Activated naive CD8-positive, alpha-beta T cell treated with anti-CD3 and anti-CD28 coated beads for 36 hours (primary cell): ENCODE measurements at places on chromosomes 1 and 21.

GRCh38 chr1:43286115-43286514 lies 734 bp upstream of the C1orf210 start:
- DNase-seq, result no peak

GRCh38 chr1:13730291-13730690 lies 30.3 kb downstream of the PRDM2 start:
- DNase-seq, result no peak

GRCh38 chr1:26580116-26580515 lies 50.6 kb downstream of the RPS6KA1 start:
- DNase-seq, result peak; percentile 50

GRCh38 chr21:43654806-43655489 lies 4.3 kb downstream of the HSF2BP start:
- DNase-seq, result no peak

DNA sequence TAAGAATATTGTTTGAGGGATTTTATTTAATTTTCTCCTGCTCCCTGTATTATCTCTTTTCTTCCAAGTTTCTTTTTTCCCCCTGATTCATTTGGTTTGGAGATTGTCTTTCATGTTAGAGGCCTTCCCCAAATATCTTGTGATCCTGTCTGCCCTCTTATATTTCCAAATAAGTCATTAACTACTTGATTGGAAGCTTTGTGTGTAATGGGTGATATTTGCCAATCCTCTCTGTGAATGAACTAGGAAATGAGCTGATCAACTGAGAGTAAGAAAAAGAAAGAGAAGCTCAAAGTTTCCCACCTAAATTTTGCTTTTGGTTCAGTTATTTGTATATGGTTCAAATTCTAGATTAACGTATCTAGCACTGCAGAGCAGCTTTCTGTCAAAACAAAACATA lies 23.6 kb upstream of the LY9 start:
- DNase-seq, result no peak

- DNase-seq, result no peak
Observed at GRCh38 chr1:155392898-155393411, 72.3 kb downstream of the RUSC1 start.

- no peak for DNase-seq
Observed at GRCh38 chr21:30193201-30193600, 22.7 kb downstream of the CLDN8 start.

GRCh38 chr1:27596986-27597385 lies 7.0 kb downstream of the AHDC1 start:
- DNase-seq, result no peak

- DNase-seq, result no peak
Observed at GRCh38 chr21:14877581-14878228, 187.1 kb downstream of the NRIP1 start.

- no peak for DNase-seq
Observed at GRCh38 chr1:178864326-178864725, 6.6 kb downstream of the ANGPTL1 start.

DNA sequence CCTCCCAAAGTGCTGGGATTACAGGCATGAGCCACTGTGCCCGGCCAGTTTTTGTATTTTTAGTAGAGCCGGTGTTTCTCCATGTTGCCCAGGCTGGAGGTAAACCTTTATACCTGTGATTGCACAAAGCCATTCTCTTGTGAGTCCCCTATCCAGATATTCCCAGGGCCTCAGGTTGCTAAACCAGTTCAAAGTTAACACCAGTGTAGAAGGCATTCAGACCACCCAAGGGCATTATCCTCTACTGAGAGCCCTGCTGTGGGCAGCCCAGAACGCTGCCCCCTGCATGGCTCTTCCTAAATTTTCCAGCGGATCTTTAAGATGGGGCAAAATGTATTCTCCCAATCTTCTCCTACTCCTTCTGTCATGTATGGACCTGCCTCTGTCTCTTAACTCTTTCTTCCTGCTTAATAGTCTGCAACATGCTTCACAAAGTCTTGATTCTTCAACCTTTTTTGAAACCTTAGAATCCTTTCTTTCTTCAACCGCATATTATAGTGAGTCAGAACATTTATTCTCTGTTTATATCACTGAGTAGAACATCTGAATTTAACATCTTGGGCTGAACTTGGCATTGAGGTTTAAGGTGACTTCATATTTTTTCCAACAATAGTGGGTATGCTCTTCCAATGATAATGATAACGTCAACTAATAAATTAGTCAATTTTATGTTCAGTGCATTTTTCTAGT lies 36.0 kb downstream of the UBE4B start:
- no peak for DNase-seq

DNA sequence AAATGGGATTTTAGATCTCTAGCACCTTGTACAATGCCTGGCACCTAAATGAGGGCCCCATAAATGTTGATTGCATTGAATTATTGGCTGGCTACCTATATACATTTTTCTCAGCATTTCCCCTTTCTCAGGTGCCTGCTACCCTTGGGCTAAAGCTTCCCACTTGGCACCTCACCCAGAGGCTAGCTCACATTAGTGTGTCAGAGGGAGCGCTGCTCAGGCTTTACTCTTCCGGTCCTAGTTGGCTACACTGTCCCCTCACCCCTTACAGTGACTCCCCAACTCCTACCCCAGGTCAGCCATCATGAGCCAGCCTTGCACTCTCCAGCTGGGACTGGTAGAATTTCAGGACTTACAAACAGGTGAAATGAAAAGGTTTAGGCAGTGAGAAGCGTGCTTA lies 9.5 kb downstream of the TRAF5 start:
- no peak for DNase-seq

DNA sequence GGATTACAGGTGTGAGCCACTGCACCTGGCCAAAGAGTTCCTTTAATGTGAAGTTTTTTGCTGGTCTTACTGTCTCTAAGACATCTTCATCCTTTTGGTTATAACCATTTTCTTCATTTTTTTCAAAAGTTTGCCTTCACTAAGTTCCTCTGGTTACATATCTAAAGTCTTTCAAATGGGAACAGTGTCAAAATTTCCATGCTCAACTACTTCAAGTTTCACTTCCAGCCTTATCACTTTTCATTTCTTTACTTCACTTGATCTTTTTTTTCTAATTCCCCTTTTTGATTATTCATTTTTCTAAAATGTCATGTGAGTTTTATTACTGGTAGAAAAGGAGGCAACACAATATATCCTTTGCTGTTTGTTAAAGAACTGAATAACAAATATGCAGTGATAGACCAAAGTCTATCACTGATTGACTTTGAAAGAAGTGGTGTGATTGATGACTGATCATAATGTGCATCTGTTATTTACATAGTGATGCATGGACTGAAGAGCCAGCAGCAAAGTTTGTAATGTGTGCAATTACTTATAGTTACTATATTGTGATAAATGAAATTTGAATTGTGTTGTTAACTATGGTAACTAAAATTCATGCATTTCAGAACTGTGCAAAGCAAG lies 16.0 kb upstream of the ZFYVE9 start:
- no peak for DNase-seq

DNA sequence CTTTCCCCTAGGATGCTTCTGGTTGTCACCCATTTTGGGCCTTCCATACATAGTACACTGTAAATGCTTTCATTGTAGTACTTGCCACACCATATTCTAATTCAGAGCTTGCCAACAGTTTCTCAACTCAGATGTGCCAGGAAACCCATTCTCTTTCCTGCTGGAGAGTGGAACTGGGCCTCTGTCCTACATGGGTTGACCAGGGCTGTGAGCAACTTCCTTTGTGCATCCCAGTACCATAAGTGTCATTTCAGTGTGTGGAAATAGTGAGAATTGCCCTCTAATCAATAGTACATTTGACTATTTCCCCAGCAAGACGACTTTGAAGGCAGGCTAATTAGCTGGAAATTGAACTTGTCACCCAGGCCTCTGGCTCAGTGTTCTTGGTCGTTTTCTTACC lies 74.8 kb downstream of the MTR start:
- no peak for DNase-seq

DNA sequence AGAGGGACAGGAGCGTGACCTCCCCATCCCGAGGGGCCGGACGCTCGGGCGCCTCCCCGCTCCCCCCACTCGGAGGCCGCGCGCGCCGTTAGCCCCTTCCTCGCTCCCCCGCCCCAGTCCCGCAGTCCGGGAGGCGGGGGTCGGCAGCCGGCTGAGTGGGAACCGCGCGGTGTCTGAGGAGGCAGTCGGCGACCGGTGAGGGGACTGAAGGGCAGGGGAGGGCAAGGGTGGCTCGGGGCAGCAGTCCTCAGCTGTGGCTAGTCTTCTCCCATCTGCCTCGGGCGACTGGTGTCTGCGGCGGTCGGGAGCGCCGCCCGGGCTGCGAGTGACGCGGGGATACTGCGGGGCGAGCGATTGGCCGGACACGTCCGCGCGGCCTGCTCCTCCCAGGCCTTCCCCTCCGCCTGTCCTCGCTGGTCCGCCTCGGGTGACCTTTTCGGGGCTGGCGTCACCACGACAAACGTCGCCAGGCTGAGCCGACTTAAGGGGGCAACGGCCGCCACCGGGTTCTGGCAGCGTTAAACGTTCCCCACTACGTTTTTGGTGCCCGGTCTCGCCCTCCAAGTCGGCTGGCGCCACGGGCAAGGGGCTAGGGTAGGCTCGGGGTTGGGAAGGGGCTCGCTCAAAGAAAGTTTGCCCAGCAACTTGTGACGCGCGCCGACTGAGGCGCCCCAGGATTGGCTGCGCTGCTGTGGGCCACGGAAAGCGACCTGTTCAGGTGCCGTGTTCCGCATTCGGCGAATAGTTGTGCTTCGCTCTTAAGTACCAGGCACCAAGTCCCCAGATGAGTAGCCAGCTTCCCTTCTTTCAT lies 538 bp downstream of the ZNF672 start:
- peak; percentile 84 for DNase-seq

DNA sequence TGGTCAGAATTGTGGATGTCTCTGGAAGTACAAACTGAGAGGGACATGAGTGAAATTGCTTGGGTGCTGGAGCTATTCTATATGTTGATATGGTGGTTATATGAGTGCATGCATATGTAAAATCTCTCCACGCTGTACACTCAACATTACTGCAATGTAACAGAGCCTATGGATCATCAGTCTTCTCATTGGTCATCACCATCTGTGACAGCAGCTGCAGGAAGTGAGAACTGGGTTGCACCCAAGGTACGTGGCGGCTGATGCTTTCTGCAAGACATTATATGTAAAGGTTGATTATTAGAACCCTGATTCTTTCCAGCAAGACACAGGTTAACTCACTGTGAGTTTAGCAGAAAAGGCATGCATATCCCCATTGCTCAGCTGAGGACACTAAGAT lies 387.1 kb downstream of the OMA1 start:
- no peak for DNase-seq

GRCh38 chr1:43427941-43428340 lies 25.8 kb downstream of the HYI start:
- no peak for DNase-seq

DNA sequence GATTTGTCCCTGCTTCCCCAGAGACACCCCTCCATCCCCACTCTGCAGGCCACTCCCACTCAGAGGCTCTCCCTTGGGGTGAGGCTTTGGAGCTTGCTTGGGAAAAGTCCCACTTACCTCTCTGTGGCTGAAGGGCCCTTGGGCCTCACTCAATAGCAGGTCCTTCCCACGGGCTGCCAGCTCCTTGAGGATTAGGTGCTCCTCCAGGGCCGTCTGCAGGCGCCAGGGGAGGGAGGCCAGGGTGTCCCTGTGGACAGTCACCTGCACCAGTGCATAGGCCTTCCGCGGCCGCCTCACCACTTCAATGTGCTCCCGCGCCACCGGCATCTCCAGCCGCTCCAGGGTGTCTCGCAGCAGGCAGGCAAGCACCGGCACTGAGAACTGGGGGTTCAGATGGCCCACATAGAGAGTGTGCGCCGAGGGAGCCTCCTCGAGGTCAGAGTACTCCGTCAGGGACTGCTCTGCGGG lies 1.4 kb downstream of the SLFNL1 start:
- DNase-seq, result no peak

DNA sequence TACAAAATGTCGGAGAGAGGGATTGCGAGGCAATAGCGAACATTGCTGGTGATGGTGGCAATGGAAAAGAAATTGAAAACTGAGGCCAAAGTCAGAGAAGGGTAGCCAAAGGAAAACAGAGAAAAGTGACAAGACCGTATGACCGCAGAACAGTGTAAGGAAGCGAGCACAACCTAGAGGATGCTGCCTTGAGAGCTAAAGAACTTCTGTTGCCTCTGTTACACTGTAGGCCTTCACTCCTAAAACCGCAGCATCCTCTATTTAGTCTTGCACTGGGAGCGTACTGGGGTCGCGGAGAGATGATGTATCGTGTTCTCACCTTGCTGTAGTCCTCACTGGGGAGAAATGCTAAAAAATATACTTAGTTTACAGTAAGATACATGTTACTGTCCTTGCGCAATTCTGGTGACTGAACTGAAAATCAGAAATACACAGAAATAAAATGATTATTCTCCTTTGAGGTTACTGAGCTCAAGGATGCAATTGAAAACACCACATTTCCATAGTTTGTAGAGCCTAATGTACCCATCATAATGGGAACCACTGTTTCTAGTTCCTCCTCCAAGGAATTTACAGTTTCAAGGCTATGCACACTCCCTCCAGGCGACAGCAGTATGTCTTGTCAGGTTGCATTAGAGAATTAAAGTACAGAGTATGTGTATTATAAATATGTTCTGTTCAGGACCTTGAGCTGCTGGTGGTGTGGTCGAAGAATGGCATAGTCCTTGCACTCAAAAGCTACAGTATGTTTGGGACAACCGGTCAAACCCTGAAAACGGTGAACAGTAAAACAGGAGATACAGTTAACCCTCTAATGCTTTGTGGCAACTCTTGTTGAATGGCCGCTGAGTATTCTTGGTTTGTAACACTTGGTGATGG lies 1.3 kb downstream of the NEK7 start:
- no peak for DNase-seq

DNA sequence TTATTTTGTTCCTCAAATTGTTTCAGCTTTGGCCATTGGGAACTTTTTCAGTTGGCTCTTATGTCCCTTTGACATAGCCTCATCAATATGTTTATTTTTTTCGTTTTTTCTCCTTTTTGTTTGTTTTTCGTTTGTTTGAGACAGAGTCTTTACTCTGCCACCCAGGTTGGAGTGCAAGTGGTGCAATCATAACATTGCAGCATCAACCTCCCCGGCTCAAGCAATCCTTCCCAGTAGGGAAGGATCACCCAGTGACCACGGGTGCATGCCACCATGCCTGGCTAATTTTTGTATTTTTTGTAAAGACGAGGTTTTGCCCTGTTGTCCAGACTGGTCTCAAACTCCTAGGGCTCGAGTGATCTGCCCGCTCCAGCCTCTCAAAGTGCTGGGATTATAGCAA lies 8.1 kb downstream of the POLR3GL start:
- no peak for DNase-seq

GRCh38 chr21:45442276-45442675 lies 37.3 kb downstream of the COL18A1 start:
- DNase-seq, result no peak

GRCh38 chr1:39509360-39510009 lies 18.0 kb downstream of the BMP8A start:
- DNase-seq, result no peak

GRCh38 chr1:83802460-83803152 lies 196.3 kb downstream of the TTLL7 start:
- no peak for DNase-seq
